ENCODE measurements at places on chromosomes 6 and 20.

DNA sequence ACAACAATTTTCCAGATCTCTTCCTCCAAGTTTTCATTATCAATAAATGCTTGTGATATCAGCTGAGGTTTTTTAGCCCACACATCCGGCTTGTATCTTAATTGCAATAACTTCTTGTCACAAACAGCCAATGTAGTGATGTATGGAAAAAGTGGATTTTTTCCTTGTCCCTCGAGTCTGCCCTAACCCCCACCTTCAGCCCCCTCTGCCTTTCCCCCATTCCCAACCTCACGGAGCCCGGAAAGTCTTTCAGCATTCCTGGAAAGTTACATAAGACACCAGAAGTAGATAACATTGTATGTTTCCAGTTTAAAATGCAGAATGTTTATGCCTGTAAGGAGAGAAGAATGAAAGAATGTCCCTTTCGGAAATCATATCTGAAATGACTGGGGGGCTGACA lies 179.2 kb upstream of the PHACTR1 start:
- DNase-seq, result no peak

DNA sequence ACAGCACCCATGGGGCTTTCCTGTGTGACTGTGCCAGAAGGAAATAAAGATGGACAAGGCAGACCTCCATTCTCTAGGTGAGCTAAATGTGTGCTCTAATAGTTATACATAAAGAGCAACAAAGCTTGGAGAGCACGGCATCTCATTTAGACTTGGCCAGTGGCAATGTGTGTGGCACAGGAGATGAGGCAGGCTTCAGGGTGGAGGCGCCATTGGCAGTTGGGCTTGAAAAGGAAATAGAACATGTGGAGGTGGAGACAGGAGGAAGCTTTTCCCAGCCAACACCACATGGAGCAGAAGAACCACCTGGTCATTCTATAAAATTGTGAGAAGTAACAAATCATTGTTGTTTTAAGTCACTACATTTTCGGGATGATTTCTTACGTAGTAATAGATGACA lies 3.6 kb upstream of the RALY start:
- DNase-seq, result no peak

- DNase-seq, result no peak
Observed at GRCh38 chr6:12164508-12164770, 125.7 kb upstream of the EDN1 start.

DNA sequence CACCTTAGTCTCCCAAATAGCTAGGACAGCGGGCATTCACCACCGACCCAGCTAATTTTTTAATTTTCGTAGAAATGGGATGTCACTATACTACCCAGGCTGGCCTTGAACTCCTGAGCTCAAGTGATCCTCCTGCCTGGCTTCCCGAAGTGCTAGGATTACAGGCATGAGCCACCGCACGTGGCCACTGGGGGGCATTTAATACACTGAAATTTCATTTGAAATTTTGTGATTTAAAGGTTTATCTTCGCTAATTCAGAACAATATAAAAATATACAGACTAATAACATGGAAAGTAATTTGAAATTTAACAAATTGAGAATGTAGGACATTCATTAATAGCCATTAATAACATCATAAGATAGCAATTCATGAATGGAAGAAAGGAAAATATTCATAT lies 20.5 kb upstream of the TBC1D32 start:
- DNase-seq, result no peak

DNA sequence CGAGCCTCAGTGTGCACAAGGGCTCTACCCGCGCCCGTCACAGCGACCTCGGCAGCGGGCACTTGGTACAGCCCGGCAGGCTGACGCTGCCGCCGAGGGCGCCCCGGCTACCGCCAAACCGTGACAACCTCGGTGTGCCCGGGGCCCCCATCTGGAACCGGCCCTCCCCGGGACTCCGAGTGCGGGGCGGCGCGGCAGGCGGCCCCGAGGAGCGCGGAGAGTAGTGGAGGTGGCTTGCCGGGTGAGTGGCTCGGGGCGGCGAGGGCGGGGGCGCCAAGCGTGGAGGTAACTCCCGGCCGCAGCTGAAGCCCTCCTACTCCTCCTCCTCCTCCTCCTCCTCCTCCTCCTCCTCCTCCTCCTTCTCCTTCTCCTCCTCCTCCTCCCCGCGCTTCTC lies at the start of gene ISM1:
Gene ISM1, plus strand, starts transcription at position 371 of the 394 bp plus-strand sequence. CDS start 503 bp downstream, outside the sequence.
- DNase-seq, result peak; percentile 37

GRCh38 chr20:33584976-33585375 lies 77.2 kb upstream of the C20orf144 start:
- no peak for DNase-seq

GRCh38 chr6:154463573-154464419 lies 46.7 kb downstream of the CNKSR3 start:
- no peak for DNase-seq

GRCh38 chr6:154268486-154268885 lies 88.1 kb downstream of the IPCEF1 start:
- no peak for DNase-seq

DNA sequence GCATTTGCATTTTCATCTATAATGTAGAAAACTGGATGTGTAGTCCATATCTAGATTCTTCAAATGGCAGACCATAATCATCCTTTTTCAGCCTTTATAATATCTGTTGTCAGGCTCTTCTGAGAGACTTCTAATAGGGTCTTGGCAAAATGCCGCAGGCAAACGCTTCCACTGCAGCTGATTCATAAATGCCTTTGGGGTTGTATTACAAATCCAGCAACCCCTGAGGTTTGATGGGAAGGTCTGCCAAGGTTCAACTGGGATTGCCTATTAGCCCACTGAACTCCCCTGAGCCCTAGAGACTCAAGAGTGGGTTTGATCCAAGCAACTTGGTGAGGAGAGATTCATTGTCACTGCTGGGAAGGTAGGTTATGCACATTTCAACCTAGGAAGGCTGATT lies 365.2 kb upstream of the POU3F2 start:
- DNase-seq, result no peak

GRCh38 chr20:38790200-38791053 lies 15.1 kb upstream of the PPP1R16B start:
- DNase-seq, result no peak

DNA sequence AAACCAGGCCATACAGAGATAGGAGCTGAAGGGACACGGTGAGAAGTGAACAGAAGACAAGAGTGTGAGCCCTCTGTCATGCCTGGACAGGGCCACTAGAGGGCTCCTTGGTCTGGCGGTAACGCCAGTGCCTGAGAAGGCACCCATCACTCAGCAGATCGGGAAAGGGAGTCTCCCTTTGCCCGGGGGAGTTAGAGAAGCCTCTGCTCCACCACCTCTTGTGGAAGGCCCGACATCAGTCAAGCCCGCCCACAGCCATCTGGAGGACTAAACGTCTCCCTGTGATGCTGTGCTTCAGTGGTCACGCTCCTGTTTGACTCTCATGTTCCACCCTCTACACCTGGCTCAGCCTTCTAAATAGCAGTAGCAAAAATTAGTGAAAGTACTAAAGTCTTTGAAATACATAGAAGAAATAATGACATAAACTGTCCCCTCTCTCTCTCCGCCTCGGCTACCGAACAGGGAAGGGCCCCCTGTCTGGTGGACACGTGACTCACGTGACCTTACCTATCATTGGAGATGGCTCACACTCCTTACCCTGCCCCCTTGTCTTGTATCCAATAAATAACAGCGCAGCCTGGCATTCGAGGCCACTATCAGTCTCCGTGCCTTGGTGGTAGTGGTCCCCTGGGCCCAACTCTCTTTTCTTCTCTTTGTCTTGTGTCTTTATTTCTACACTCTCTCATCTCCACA lies 66.7 kb downstream of the RPP21 start:
- peak; percentile 41 for DNase-seq

GRCh38 chr20:57995381-57995977 lies 233.0 kb downstream of the ANKRD60 start:
- no peak for DNase-seq

DNA sequence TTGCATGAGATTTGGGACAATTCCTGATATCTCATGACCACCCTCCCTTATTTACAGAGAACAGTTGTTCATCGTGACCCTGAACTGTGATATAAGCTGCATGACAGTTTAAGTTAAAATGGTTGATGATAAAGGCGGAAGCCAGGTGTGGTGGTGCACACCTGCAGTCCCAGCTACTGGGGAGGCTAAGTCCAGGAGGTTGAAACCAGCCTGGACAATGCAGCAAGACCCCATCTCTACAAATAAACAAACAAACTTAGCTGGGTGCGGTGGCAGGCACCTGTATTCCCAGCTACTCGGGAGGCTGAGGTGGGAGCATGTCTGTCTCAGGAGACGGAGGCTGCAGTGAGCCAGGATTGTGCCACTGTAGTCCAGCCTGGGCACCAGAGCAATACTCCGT lies 24.1 kb downstream of the COL20A1 start:
- no peak for DNase-seq

- no peak for DNase-seq
Observed at GRCh38 chr6:155278319-155279049, 14.7 kb downstream of the CLDN20 start.

- no peak for DNase-seq
Observed at GRCh38 chr6:40727271-40727670, 140.1 kb upstream of the LRFN2 start.

DNA sequence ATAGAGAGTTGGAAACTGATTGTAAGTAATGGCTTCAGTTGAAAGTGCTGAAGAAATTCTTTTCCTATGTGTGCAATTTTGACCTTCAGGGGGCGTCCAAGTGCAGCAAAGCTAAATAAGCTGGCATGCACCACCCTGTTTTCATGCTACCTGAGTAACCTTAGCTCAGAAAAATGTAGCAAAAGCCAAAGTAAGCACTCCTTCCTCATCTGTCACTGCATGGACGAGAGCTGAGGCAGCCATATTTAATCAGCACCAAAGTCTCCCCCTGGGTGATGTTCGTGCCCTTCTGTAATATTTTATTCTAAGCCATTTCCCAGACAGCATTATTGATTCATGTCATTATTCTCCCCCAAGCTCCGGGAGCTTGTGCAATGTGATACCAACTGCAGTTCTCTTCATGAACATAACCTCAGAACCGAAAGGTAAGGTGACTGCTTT lies 123.1 kb downstream of the RPS12 start:
- DNase-seq, result no peak

GRCh38 chr6:75347898-75348610 lies 63.5 kb upstream of the TMEM30A start:
- no peak for DNase-seq

- DNase-seq, result no peak
Observed at GRCh38 chr20:33415948-33416347, 14.6 kb upstream of the CDK5RAP1 start.

GRCh38 chr6:2378046-2378657 lies 132.7 kb upstream of the GMDS start:
- DNase-seq, result no peak

- DNase-seq, result no peak
Observed at GRCh38 chr20:13029687-13030375, 21.1 kb downstream of the SPTLC3 start.

DNA sequence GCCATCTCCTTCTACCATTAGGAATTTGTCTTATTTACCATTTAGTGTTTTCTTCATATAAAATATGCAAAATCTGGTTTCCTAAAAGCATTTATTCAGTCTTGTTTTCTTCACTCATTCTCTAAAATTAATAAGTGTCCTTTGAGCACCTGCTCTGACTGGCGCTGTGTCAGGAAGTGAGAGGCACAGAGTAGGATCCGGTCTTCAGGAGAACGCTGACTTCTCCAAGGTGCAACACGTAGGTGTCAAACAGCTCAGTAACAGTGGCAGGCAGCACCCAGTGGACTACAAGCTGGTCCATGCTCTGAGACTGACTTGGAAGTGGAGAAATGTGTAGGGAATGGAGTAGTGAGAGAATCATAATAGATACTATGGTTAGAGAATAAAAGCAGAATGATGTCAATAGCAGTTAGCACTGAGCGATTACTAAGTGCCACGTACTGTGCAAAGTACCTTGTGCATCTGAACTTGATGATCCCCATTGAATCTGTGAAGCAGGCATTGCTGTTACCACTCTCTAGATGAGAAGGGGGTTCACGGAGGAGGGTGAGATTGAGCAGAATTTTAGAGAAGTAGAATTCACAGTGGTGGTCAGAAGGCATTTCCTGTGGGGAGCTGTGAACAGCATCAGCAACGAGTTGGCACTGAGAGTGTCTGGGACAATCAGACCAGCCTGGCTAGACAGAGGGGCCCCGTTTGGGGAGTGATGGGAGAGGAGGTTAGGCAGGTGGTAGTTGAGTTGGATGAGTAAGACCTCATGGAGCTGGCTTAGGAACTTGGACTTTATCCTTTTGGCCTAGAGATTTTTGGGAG lies 569.8 kb downstream of the QKI start:
- no peak for DNase-seq

DNA sequence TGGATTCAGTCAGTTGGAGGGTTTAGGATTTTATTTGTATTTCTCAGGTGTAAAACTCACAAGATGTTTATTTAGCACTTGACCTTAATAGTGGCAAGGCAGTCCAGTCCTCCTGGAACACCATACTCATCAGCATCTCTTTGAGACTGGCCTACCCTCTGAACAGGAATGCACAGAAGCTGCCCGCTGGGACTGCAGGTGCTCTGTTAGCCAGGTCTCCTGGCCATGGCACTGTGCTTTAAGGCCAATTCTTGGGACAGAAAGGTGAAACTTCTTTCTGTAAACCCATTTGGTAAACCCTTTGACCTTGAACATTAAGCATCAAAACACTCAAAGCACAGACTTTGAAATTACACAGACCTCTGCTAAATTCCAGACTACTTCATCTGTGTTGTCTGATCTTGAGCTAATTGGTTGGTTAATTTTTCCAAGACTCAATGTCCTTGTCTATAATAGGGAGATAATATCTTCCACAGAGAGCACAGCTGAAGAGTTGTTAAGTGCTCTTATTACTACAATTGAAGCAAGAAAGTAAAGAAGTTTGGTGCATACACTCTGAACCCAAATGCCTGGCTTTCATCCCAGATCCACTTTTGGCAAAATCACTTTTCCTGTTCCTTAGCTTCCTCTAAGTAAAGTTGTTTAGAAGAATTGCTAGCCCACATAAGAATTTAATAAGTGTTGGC lies 54.9 kb upstream of the NT5E start:
- DNase-seq, result no peak

GRCh38 chr6:155186052-155186658 lies 77.7 kb upstream of the CLDN20 start:
- DNase-seq, result no peak

Data from CD4-positive, alpha-beta T cell (primary cell).